Mesothelial cell of epicardium (in vitro differentiated cells): ENCODE measurements at places on chromosomes 5 and 9. TPM values are rescaled to one million over a fixed set of nuclear protein-coding genes. Genes with fewer than 3 reads are reported as not detected.

The WDR5 gene
- 42.3 to 43.5 TPM (median 42.5 TPM) in 3 replicates for total RNA-seq

- DNase-seq = no peak
Measured at GRCh38 chr9:14080959-14081542, 232.9 kb downstream of the NFIB start.

The NTNG2 gene
- total RNA-seq = 6.4 to 8.3 TPM (median 8.1 TPM) in 3 replicates

GRCh38 chr5:148912714-148913398 lies 86.4 kb downstream of the ADRB2 start:
- no peak for DNase-seq

GRCh38 chr5:128199104-128199503 lies 115.5 kb downstream of the SLC12A2 start:
- DNase-seq = no peak

- DNase-seq = no peak
Measured at GRCh38 chr5:148186248-148187003, 16.4 kb upstream of the SPINK6 start.

DNA sequence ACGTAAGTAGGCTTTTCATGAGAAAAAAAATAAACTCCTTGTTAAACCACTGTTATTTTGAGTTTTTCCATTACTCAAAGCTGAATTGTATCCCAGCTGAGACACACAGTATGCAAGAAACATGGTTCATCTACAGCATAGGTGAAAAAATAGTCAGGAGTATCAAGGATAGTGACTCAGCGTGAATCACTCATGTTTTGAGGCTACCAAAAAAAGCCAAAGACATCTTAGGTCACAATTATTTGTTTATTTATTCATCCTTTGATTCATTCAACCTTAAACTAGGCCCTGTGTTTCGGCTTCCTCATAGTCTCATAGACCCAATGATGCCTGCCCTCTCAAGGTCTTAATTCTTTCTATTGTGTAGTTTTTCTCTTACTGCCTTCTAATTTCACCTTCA lies 32.9 kb upstream of the STX17 start:
- no peak for DNase-seq

DNA sequence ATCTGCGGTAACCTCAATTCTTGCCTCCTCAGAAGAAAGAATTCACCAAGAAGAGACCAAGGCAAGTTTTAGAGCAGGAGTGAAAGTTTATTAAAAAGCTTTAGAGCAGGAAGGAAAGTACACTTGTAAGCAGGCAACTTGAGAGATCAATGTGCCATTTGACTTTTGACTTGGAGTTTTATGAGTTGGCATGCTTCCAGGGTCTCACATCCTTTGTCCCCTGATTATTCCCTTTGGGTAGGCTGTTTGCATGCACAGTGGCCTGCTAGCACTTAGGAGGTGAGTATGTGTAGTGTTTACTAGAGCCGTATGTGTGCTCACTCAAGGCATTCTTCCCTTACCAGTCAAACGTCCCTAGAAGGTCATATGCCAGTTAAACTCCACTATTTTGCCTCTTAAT lies 111.0 kb upstream of the RAI14 start:
- DNase-seq = no peak

GRCh38 chr5:32791536-32792243 lies 80.6 kb downstream of the NPR3 start:
- DNase-seq = no peak

- no peak for DNase-seq
Measured at GRCh38 chr9:98883276-98883675, 60.4 kb upstream of the COL15A1 start.

- no peak for DNase-seq
Measured at GRCh38 chr5:136212252-136212721, 19.3 kb upstream of the SMIM32 start.
